ENCODE measurements at places on chromosomes 13 and 19.

DNA sequence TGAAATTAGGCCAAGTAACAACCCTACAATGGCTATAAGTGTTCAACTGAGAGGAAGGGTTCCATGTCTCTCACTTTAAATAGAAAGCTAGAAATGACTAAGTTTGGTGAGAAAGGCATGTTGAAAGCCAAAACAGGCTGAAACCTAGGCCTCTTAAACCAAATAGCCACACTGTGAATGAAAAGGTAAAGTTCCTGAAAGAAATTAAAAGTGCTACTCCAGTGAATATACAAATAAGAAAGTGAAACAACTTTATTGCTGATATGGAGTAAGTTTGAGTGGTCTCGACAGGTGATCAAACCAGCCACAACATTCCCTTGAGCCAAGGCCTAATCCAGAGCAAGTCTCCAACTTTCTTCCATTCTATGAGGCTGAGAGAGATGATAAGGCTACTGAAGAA, 209.6 kb downstream of the KLF12 start:
- DNase-seq = no peak

GRCh38 chr13:50691681-50692263, 151.7 kb downstream of the DLEU7 start:
- no peak for DNase-seq

- no peak for DNase-seq
Measured at GRCh38 chr19:1107661-1108261, 4.0 kb downstream of the GPX4 start.

DNA sequence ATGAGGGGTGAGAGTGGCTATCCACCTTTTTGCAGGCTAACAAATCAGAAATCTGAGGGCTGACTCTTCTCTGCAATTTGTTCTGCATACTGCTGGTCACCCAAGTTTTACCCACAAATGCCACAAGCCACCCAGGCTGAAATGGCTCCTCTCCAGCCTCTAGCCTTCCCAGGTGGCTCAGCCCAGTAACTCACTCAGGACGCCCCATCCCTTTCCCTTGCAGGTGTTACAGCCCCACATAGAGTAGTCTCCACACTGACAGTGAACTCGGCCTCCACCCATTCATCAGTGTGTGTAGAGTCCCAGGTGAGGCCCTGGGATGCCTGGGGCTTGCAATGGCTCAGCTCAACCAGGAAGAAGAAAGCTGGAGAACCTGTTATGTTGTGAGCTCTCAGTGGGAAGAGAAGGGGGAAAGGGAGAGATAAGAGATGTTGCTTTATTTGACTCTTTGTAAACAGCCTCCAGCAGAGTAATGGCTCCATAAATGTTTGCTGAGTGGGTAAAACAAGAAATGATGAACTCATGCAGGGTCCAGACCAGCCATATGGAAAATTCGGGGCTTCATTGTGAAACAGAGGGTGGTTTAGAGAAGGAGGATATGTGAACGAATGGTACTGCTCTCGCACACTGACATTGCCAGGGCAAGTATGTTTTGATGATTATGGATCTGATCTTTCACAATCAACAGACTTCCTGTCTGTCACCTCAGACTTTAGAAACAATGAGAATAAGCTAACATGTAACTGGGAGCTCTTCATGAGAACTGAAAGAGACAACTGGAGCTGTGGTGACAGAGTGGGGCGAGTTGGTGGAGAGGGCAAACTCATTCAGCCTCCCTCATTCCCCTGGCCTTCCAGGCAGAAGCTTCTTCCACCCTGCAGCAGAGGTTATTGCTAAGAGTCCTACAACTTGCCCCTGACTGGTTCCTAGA, 74.2 kb upstream of the RFC3 start:
- no peak for DNase-seq

DNA sequence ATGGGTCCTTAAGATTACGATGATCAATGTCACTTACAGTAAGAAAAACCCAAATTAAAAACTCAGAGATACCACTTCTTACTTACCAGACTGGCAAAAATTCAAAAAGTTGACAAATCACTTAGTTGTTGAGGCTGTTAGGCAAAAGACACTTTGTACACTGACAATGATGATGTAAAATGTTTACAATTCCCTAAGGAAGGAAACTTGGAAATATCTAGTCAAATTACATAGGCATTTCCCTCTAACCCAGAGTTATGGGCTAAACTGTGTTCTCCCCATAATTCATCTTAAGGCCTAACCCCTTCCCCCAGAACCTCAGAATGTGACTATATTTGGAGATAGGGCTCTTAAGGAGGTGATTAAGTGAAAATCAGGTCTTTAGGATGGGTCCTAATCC, 12.0 kb downstream of the TGDS start:
- no peak for DNase-seq

GRCh38 chr19:55651236-55651635, 3.2 kb downstream of the CCDC106 start:
- DNase-seq = no peak

All from DMS79 treated with DMSO at 0.1 percent for 48 hours (cell line).